ENCODE measurements at places on chromosomes 13 and 19.

- no peak for DNase-seq
Measured at GRCh38 chr13:62512194-62513141, 1096.8 kb upstream of the PCDH20 start.

- DNase-seq: no peak
Measured at GRCh38 chr19:58571575-58571947, 1.6 kb downstream of the MZF1 start.

- DNase-seq: no peak
Measured at GRCh38 chr13:34749046-34749445, 193.0 kb upstream of the NBEA start.

GRCh38 chr19:56637976-56638555, 4.9 kb upstream of the SMIM17 start:
- no peak for DNase-seq

DNA sequence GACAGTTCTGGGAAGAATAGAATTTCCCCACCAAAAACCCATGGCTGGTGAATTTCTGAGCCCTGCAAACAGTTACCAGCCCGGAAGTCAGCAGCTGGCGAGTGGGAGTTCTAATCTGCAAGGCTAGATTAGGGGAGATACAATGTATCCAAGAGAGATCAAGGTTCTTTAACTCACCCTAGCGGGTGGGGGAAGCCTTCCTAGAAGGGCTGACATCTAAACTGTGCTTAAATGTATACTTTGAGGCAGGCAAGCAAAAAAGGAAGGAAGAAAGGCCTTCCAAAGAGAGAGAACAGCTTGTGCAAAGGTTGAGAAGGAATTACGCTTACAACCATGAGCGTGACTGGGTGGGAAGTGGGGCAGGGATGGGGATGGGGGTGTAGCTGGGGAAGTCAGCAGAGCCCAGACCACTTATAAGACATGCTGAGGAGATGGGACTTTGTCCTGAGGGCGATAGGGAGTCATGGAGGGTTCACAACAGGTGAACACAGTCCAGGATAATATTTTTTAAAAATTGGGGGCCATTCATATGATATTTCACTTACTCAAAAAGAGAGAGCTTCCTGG, 20.8 kb upstream of the ZNRF4 start:
- no peak for DNase-seq

DNA sequence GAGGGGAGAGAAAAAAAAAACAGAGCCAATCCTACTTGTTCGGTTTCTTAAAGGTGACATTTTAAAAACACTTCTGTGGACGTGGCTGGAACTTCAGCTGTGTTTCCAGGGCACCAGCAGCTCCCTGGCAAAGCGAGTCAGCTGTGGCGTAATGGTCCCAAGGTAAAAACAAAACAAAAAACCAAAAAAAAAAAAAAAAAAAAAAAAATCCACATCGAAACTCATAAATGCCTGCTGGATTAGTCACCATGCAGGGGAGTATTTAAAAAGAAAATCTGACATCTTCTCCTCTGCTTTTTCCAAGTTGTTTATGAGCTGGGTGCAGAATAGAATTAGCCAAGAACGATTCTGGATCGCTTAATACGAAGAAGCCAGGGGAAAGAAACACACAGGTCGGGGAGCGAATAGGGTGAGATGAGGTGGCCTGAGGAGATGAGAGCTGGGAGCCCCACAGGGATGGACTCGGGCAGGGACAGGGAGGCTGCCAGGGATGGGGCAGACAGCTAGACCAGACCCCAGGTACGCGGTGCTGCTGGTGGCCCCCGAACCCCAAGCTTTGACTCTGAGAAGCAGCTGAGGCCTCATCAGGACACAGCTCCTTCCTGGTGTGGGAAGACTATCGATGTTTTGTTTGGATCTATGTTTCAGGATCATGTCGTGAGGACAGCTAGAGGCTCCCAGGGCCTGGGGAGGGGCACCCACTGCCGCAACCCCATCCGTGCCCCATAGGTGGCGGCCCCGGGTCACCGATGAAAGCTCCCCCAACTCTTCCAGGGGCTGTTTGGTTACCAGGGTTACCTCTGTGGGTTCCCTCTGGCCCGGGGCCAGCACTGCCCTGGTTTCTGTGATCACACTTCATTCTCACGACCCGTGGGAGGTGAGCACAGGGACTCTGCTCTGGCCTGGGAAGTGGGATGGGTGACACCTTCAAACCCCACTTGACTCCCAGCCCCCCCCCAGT, 3.1 kb upstream of the CTXN1 start:
- no peak for DNase-seq
